CD4-positive, alpha-beta T cell treated with Interleukin-15 for 1 hour (primary cell): ENCODE measurements at places on chromosomes 1 and 21.

GRCh38 chr1:203073469-203073868, 12.3 kb downstream of the MYOG start:
- DNase-seq = no peak

DNA sequence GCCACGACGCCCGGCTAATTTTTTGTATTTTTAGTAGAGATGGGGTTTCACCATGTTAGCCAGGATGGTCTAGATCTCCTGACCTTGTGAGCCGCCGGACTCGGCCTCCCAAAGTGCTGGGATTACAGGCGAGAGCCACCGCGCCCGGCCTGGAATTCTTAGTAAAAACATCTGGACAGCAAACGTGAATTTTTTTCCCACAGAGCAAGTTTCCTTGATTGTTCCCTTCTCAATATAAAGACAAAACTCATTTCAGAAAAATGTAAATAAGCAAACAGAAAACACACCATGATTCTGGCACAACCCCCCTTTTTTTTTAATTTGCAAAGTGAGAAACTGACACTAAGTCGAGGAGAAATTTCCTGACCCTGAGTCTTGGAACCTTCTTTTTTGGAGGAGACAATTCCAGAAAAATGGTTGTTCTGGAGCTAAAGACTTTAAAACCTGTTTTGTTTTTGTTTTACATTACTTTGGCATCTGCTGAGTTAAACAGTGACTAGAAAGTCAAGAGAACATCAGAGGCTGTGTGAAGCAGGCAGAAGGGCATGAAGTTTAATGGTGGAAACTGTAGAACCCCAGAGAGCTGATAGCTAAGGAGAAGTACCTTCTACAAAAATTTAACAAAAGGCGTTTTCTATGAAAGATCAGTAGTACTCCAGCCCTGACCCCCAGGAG, 10.3 kb upstream of the HMGCS2 start:
- no peak for DNase-seq

- DNase-seq = no peak
These were observed 29.4 kb downstream of the ZBTB18 start for GRCh38 chr1:244080343-244080929.

DNA sequence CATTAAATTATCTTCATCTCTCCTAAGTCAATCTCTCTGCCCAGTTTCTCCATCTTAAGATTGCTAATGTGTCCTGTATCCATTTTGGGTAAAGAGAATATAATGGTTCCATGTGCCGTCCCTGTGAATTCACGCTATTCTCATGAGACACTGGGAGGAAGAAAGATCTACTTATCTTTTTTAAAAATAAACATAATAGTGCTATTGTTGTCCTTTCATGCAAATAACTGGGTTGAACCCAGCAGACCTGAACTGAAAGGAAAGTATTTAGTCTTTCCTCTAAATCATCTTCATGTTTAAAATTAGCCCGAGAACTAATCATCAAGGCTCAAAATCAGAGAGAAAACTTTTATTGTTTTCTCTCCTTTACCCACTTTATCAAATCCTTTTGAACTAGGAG, 22.4 kb downstream of the SLAMF1 start:
- DNase-seq = no peak

- DNase-seq = peak; percentile 38
These were observed 36.0 kb upstream of the DISC1 start for GRCh38 chr1:231590453-231591198.

DNA sequence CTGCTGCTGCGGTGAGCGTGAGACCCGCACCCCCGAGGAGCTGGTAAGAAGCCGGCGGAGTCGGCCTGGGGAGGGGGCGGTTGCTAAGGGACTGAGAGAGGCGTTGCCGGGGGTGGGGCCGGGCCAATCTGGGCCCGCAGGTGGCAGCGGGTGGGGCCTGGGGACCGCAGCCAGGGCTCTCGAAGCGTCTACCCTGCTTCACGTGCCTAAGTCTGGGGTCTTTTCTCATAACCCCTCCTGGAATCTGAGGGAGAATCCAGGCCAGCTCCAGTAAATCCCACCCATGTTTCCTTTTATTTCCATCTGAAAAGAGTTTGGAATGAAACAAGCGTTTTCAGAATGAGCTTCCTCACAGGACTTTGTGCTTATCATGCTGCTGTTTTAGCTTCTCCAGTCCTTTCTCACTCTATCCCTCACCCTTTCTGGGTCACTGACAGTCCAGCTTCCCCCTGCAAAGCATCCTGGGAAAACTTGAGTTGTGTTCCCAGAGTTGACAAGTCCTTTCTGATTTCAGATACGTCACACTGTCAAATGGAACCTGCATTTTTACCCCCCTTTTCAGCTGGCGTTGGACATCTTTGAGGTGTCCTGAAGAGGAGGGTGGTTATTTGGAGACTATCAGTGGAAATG, 431 bp downstream of the CLCN6 start:
- peak; percentile 28 for DNase-seq
